ENCODE measurements at places on chromosomes 2 and 18.

DNA sequence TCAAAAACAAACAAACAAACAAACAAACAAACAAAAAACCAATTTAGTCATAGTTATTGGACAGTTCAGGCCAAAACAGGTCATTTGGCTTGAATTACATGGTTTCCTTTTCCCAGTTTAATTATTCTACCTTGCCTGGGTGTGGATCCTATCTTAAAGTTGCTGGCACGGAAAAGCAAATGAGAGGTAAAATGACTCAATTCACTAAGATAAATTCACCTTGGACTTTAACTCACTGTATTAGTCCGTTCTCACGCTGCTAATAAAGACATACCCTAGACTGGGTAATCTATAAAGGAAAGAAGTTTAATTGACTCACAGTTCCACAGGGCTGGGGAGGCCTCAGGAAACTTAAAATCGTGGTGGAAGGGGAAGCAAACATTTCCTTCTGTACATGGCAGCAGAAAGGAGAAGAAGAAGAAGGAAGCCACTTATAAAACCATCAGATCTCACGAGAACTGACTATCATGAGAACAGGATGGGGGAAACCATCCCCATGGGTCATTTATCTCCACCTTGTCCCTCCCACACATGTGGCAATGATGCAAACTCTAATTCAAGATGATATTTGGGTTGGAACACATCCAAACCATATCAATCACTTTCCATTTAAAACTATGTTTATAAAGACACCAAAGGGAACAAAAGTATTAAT, 22.5 kb upstream of the TRAPPC8 start:
- DNase-seq = no peak

- DNase-seq = no peak
Measured at GRCh38 chr18:77131100-77131651, 1.4 kb downstream of the MBP start.

DNA sequence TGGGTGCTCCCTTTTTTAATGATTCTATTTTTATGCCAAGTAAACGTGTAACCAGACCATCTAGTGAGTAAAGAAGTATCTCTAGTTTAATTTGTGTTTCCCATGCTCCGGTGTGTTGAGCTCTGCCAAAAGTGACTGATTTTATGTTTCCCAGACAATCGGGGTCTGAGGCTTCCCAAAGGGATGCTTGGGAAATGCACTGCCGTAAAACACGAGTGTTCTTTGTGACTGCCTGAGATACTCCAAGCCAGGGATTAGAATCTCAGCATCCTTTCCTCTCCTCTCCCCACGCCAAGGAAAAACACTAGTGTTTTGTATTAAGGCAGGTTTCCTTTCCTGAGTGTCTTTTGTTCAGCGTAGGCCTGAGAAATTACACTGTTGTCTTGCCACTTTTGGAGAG, 180.5 kb upstream of the NRP2 start:
- DNase-seq = no peak

- no peak for DNase-seq
Measured at GRCh38 chr2:8999102-8999446, 4.4 kb downstream of the MBOAT2 start.
